ENCODE measurements at places on chromosomes 4 and X.

DNA sequence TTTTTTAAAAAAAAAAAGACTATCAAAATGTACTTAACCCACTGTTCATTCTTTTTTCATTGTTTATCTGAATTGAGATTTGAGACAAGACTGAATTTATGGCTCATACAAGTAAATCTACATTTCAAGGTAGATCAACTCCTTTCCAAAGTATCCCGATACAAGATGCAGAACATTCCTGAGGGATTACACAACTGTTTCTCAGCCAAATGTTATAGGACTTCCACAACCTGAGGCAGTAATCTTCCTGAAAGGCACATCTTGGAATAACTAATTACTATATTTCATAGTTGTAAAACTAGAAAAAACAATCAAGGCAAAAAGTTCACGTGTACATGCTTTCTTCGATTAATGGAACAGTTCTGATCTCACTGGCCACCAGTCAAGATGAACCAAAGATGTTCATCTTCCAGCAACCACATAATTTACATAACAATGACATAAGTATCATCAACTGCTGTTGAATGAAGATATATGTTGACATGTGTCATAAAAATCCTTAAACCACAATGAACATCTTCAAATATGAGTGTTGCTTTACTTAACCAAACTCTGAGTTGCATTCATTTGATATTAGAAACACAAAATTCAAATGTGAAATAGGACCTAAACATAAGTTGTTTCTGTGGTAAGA lies 225.2 kb upstream of the DKK2 start:
- no peak for DNase-seq

- DNase-seq: no peak
These were observed 552.7 kb downstream of the RAPGEF2 start for GRCh38 chr4:159655547-159655946.

GRCh38 chr4:83378419-83378818 lies 43.8 kb upstream of the HPSE start:
- DNase-seq: no peak

GRCh38 chrX:108053218-108053617 lies 8.4 kb downstream of the VSIG1 start:
- DNase-seq: no peak
